ENCODE measurements at places on chromosomes 7 and 10.

GRCh38 chr10:30562787-30563186 is 66.8 kb downstream of the LYZL2 start:
- peak; percentile 7 for DNase-seq

- DNase-seq: no peak
Measured at GRCh38 chr7:127652333-127653248, 597 bp downstream of the SND1 start.

- peak; percentile 92 for DNase-seq
Measured at GRCh38 chr10:72354356-72355213, at the start of gene DNAJB12. DNAJB12 (minus strand) TSS chr10:72354919; CDS start chr10:72354897, 22 bp downstream.

GRCh38 chr7:98085674-98086073 is 21.0 kb upstream of the LMTK2 start:
- no peak for DNase-seq

- no peak for DNase-seq
Measured at GRCh38 chr10:27369880-27370279, 129.3 kb upstream of the ACBD5 start.

DNA sequence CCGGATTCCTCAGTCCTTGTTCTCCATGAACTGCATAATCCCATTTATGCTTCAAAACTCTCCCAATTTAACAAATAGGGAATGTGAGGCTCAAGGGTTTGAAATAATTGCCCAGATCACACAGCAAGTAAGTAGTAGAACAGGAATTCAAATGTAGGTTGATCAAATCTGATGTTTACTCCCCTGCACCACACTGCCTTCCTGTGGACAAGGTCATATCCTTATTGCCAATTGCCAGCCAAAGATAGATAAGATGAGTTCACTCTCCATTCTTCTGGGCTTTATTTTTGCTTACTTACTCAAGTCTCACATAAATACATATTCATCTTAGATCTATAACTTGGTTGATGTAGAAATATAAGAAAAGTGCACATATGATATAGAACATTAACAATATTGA is 435.2 kb upstream of the ETV1 start:
- DNase-seq: no peak

- no peak for DNase-seq
Measured at GRCh38 chr10:66786709-66787108, 139.1 kb upstream of the LRRTM3 start.

DNA sequence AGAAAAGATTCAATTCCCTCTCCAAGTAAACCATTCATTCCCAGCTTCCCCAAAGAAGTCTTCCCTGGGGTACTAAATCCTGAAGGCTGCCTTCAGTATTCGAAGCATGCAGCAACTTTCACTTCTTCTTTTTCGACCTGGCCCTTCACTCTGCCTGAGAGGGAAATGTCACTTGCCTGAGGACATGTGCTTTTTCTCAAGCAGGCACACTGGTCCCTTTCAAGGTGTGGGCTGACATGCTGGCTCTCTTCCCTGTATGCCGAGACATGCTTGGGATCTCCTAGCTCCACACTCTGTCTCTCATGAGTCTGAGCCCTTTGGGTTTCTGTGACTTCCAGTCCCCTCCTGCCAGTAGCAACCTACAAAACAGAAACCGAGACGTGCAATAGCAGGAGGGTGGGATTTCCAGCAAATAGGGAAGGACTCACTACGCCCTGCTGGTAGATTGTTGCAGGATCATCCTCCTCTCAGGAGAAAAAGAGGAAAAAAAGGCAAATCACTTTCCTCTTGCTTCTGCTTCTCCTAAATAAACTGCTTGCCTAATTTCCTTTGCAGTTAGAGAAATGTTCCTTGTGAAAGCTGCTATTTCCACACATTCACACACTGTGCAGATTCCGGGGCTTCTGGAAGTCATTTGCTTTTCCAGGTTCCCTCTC is 33.5 kb downstream of the FIGNL1 start:
- peak; percentile 81 for DNase-seq

GRCh38 chr7:15326044-15326644 is 235.7 kb downstream of the AGMO start:
- no peak for DNase-seq

DNA sequence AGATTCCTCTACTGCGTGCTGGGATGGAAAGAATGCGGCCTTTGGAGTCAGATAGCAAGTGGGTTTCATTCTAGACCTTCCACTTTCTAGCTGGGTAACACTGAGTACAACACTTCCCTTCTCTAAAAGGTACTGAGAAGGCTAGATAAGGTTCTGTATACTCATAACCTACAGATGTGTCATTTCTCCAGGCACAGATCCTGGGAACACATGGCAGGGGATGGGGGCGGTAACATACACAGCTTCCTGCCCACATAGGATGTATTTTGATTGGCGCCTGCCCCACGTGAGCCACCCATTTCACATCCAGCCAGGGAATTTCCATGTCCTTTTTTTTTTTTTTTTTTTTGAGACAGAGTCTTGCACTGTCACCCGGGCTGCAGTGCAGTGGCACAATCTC is 31.8 kb downstream of the KLRG2 start:
- DNase-seq: no peak

Measured in MV-4-11 (cell line).